ENCODE measurements at places on chromosomes 2 and 18.
A peak's percentile ranks its signal among the peaks of the same experiment; 100 is the strongest.

DNA sequence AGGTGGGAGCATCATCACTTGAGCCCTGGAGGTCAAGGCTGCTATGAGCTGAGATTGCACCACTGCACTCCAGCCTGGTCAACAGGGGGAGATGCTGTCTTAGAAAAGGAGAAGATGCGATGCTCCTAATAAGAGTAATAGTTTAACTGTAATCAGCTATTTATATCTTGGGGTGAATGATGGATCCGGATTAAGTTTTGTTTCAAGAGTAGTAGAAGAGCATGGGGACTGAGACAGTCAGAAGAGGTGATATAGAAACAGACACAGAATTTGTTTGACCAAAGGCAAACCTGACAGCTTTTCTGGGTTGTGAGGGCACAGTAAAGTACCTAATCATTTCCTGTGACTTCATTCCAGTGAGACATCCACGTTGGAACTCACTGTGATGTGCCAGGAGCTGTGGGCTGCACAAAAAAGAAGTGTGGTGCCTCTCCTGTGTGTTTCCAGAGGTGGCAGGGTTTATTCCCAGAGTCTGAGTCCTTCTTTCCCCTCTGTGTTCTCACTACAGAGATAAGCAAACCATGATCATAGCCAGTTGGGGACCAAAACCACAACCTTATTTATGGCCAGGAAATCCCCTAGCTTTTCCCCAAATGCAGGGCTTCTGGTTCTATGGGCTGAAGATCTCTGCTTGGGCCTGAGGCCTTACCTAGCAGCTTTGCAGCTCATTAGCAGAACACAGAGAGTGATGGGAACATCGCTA, 113.7 kb downstream of the XRCC5 start:
- peak; percentile 16 for DNase-seq

- DNase-seq = no peak
Measured at GRCh38 chr18:35131387-35132020, 90.3 kb downstream of the MAPRE2 start.

- no peak for DNase-seq
Measured at GRCh38 chr2:168404764-168405163, 51.3 kb upstream of the CERS6 start.

DNA sequence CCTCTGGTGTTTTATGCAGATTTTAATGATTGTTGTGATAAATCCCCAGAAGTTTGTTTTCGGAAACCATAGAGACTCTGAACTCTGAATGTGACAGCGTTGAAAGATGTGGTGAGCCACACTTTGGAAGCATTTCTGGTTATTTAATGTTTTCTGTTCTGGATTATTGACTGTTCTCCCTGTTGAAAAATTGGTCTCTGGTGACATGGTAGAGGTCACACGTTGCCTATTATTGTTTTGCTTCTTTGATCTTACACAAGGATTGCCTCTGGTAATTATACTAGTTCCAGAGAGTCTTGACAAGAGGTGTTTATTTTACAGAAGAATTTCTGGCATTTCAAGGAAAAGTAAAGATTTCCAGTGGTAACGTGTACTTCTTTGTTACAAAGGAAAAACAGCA, 127.1 kb downstream of the GREB1L start:
- peak; percentile 54 for DNase-seq

DNA sequence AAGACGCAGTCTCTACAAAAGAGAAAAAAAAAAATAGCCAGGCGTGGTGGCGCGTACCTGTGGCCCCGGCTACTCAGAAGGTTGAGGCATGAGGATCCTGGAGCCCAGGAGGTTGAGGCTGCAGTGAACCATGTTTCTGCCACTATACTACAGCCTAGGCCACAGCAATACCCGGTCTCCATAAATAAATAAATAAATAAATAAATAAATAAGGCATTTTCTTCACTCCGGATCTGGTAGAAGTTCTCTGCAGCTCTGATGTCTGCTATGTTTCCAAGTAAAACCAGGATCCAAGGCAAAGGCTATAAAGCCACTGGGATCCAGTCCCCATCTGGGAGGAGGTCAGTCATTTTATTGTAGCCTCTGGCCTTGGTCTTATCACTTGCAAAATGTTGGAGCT, 15.5 kb downstream of the NFE2L2 start:
- no peak for DNase-seq

DNA sequence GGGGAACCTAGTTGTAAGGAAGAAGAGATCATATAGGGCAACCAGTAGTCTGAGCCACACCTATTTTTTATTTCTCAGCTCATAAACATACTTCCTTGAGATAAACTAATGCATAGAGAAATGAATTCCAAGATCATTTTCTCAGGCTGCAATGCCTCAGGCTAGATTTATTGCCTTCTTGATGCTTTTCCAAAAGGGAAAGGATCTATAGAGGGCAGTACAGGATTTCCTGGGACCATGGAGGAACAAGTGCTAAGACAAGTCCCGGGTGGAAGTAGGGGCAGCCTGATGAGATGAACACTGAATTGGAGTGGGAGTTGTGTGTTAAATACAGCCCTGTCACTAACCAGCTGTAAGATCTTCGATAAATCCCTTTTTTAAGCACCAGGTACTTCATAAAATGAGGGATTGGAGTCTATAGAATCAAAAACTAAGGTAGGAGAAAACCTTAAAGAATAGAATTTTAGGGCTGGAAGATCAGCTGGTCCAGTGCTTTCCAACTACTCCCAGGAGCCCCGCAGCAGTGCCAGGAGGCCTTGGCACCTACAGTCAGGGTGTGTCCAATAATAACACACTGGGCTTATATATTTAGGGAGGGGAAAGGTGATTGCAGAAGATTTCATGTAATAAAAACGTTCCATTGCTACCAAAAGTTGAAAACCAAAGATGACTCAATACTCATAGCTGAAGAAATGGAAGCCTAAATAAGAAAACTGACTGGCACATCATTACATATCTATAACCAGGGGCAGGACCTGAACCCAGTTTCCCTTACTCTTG, 58.1 kb downstream of the SERTAD2 start:
- peak; percentile 29 for DNase-seq

- no peak for DNase-seq
Measured at GRCh38 chr2:154911729-154912128, 213.2 kb downstream of the KCNJ3 start.

DNA sequence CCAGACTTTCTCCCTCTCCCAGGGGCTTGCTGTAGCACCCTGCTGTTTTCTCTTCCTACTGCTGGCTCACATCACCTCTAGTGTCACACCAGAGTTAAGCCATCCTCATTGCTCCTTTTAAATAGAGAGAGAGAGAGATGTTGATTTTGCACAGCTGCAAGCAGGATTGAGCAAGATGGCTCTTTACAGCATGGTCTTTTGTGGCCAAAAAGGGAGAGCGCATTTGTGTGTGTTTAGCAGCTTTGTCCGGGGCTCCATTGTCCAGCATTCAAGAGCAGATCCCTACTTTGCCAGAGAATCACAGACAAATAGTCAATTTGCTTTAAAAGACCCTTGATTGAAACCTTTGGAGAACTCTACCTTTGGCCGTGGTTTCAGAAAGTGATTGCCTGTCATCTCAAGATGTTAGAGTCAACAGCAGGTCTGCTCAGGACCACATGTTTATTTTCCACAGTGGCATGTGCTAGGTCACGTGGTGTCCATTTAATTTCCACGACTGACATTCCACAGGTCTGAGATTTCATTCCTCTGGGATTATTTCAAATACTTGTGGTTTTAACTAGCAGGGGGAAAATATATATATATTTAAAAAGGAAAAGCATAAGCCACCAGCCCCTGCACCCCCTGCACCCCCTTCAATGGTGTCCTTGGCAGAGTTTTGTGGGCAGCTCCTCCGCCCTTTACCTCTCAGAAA, 359.9 kb upstream of the SLC14A2 start:
- DNase-seq = peak; percentile 14

- DNase-seq = no peak
Measured at GRCh38 chr18:28432339-28432738, 255.4 kb upstream of the CDH2 start.

DNA sequence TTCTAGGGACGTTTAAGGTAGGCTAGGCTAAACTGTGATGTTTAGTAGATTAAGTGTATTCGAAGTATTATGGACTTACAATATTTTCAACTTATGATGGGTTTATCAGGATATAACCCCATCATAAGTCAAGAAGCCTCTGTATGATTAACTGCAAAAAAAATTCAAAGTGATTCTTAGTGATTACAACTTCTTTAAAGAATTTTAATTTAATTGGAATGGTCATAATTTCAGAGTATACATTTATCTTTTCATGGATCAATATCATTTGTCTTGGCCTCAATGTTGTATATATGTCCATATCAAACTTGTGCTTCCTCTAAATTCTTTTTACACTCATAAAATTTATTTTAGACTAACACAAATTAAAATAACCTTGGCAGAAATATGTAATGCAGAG, 183.3 kb upstream of the LRP1B start:
- no peak for DNase-seq

- DNase-seq = no peak
Measured at GRCh38 chr2:120909102-120909501, 173.4 kb downstream of the GLI2 start.

- DNase-seq = peak; percentile 46
Measured at GRCh38 chr2:15059870-15060512, 427.5 kb downstream of the LRATD1 start.

GRCh38 chr2:159396799-159397198, 110.3 kb upstream of the WDSUB1 start:
- DNase-seq = no peak

GRCh38 chr2:9217838-9218770, 11.5 kb downstream of the ASAP2 start:
- no peak for DNase-seq

DNA sequence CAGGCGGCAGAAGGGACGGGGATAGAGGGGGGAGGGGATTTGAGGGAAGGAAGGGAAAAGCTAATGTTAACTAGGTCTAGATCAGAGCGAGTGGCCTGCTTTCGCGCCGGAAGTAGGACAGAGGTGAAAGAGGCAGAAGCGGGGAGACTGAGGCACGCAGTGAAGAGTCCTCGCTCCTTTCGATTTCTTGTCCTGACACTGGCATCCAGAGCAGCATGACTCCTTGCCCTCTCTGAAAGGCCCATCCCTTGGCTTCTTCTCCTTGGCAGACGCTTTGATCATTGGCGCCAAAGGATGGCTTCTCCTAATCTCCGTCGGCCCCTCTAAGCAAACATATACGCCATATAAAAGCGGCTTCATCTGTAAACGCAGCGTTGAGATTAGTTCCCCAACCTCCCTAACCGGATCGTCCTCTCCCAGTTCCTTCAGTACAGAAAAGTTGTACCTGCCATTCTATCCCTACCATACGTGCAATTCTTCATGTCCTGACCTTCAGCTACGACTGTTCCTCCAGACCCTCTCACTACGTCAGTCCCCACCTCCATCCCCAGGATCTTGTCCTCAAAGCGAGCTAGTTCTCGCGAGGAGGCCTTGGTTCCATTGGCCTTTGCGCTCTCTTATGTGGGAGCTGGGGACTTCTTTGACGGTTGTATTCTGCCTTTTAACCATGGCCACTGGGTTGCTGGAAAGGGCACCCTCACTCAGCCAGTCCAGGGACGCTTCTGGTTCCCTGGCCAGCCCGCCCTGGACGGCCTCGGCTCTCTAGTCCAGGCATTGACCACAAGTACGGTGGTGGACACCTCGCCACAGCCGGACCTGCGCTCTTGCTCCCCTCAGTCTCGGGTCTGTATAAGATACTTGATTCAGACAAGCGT, 857 bp upstream of the NEUROD1 start:
- DNase-seq = no peak

- DNase-seq = no peak
Measured at GRCh38 chr18:14964002-14964401, 216.0 kb downstream of the ANKRD30B start.

DNA sequence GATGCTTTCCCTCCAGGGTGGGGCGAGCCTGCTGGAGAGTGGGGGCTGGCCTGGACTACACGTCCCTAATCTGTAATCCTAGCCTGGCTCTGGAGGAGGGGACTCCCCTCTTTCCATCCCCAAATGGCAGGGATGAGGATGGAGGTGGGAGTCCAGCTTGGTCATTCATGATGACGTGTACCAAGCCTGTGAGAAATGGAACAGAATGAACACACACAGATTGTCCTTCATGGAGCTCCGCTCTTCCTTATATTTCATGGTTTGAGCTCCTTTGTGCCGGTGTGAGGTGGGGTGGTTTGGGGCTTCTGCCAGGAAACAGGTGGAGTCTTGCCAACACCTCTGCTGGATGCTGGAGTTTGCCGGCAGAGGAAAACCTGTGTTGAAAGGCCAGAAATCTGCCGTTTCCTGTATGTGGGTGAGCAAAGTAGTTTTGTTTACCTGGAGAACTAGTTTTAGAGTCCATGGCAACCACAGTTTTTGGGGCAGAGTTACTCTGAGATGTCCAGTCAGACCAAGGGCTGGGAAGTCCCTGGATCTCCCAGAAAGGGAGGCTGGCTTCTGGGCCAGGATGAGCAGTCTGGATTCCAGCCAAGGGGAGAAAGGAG, 417.6 kb upstream of the MEX3C start:
- peak; percentile 25 for DNase-seq

DNA sequence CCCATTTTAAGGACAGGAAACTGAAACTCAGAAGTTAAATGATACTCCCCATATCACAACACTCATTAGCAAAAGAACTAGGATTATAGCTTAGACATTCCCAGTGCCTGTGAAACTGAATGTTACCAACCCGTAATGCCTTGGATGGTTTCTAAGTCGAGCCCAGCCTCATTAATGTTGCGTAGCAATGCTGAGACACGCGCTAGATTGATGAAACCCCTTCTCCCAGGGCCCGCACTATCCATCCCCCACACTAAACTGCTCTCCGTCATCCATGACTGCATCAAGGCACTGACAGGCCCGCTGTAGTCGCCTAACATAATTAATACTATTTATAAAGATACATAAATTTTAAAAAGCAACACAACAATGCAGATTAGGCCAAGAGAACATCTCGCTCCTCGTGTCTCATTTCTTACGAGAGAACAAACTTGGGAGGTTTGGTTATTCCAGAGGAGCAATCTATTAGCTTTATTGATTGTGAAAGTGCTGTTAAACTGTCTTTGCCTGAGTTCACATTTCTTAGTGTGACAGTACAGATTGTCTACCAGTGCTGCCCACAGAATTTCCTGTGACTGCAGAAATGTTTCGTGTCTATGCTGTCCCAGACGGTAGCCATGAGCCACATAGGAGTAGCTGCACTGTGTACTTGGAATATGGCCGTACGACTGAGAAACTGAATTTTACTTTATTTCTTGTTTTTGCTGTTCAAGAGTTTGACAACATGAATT, 312.2 kb upstream of the RAB12 start:
- no peak for DNase-seq

GRCh38 chr2:39135690-39136259, 14.9 kb upstream of the SOS1 start:
- no peak for DNase-seq

DNA sequence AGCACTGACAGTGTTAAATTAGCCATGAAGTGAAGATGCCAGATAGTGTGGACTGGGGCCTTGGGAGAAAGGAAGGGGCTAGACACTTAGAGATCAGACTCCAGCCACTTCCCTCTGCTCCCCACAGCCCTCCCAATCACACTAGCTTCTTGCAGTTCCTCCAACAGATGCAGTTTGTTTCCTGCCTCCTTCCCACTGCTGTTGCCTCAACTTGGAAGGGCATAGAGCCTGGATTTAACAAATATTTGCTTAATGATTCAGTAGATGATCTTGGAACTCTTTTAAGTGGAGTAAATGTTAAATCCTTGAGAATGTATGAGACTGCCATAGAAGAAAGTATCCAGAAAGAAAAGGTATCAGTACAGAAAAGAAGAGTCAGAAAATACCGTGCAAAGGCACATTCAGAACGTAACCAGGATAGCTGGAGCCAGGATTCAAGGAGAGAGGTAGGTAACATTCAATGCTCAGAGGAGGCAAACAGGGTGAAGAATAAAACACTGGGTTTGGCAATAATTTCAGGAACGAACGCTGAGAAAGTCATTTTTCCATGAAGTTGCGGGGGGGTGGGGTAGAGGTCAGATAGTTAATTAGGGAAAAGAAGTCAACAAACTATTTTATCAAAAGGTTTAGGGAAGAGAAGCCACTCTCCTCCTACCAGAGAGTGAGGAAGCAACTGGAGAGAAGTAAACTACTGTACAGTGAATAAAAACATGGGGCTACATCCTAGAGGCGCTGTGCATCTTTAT, 1.3 kb upstream of the BZW1 start:
- no peak for DNase-seq
